ENCODE measurements at places on chromosomes 4 and X.

DNA sequence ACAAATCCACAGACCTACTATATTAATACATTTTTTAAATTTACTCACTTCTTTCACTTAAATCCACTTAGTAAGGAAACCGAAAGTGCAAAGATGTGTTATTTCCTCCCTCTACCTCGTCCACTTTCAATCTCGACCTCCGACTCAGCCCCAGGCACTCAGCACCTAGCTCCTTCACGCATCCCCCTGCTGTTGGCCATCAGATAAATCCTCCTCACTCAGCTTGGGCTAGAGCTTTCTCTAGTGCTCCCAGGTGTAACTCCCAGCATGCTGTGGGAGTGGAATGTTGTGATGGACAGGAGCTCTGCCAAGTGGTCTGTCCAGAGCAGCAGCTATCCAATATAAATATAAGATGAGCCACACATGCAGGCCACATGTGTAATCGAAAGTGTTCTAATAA lies 26.7 kb upstream of the TEC start:
- DNase-seq = no peak

GRCh38 chr4:113116414-113117357 lies 67.2 kb downstream of the ANK2 start:
- no peak for DNase-seq

GRCh38 chr4:123956204-123956603 lies 559.6 kb downstream of the SPRY1 start:
- no peak for DNase-seq

- no peak for DNase-seq
Observed at GRCh38 chr4:23369331-23369730, 520.5 kb downstream of the PPARGC1A start.

DNA sequence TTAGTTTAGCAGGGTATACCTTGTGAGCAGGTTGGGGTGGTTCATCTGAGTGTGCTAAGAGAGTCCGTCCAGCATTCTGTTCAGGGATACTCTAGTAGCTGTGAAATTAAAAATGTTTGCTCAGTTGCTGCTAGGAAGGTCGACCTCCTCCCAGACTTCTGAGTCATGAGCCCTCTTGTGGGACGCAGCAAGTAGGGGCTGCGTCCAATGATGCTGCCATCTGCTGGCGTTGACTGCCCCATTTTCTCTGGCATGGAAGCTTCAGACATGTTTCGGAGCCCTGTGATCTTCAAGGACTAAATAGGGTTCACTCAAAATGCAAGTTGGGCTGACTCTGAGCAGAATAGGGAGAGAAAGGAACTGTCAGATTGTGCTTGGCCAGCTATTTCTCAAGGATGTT lies 201.0 kb upstream of the ARSJ start:
- DNase-seq = no peak

- no peak for DNase-seq
Observed at GRCh38 chr4:169089004-169089403, 78.9 kb upstream of the CBR4 start.

GRCh38 chr4:1183985-1184773 lies 11.8 kb upstream of the SPON2 start:
- DNase-seq = no peak

DNA sequence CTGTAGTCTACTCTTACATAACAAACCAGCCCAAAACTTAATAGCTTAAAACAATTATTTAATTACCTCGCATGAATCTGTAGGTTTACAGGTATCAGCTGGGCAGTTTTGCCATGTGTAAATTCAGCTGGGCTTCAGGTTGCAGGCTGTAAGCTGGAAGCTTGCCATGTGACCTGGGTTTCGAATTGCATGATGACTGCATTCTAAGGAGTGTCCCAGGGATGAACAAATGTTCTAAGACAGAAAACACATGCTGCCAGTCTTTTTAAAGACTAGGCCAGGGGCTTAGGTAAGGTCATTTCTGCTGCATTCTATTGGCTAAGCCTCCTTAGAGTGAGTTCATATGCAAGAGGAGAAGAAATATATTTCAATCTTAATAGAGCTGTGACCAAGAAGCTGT lies 44.8 kb downstream of the GRIA2 start:
- DNase-seq = no peak

- no peak for DNase-seq
Observed at GRCh38 chrX:124026529-124026928, 65.0 kb downstream of the STAG2 start.

- DNase-seq = no peak
Observed at GRCh38 chr4:33658971-33659370, 2585.3 kb downstream of the ARAP2 start.

DNA sequence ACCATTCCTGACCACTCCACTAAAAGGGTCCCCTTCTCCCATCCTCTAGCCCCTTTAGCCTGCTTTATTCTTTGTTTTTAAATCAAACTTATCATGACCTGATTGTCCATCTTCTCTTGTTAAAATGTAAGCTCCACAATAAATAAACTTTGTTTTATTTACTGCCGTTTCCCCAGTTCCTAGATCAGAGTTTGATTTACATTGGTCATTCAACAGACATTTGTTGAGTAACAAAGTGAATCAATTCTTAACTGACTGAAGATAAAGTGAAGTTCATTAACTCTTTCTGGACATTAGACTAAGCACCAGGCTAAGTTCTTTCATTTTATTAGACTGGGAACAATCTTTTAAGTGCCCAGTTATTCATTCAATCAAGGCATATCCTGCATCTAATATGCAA lies 263.2 kb upstream of the FTHL17 start:
- no peak for DNase-seq

GRCh38 chr4:169340834-169341233 lies 70.1 kb upstream of the SH3RF1 start:
- DNase-seq = no peak

DNA sequence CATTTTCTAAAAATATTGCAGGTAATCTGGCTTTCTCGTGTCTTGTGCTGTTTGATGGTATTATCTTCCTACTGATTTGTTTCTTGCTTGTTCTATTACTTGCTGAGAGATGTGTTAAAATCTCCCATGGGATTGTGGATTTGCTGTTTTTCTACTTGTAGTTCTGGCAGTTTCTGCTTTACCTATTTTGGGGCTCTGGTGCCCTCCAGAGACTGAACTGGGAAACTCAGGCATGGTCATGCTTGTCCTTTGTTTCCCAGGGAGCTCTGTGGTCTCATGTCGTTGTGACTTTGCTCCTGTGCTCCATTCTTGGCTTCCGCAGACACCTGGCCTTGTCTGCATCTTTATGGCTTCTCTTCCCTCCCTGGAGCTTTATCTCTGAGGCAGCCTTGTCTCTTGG lies 39.5 kb downstream of the NSD2 start:
- no peak for DNase-seq

- DNase-seq = no peak
Observed at GRCh38 chrX:48468247-48468671, 1.8 kb downstream of the SLC38A5 start.

DNA sequence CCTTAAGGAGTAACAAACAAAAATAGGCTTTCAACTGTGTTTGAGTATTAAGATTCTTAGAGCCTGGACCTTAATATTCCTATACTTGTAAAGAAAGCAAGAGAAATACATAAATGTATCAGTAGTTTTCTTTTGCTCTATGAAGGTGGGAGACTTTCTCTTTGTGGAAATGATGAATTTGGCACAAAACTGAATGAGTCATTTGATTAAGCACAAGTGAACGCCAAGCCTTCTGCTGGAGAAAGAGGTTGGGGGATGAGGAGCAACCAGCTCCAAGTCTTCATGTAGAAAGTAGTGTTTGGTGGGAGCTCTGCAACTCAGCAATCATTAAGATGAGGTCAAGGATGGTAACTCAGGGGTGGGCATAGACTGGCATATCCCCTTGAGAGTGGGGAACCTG lies 49.6 kb downstream of the MEPE start:
- no peak for DNase-seq

GRCh38 chr4:183285886-183286285 lies 34.2 kb downstream of the CLDN22 start:
- no peak for DNase-seq

DNA sequence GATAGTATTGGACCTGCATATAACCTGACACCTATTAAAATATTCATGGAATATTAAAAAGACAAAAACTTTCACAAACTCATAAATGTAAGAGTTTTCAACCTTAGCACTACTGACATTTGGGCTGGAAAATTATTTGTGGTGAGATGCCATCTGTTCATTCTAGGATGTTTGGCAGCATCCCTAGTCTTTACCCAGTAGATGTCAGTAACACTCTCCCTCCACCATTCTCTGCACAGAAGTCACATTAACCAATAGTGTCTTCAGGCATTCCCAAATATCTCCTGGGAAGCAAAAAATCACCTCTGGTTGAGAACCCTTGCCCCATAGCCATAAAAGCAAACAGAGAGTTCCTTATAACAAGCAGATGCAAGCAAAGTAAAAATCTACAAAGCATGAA lies 41.4 kb upstream of the NDST4 start:
- no peak for DNase-seq

- DNase-seq = no peak
Observed at GRCh38 chr4:147794787-147795413, 63.0 kb downstream of the ARHGAP10 start.

DNA sequence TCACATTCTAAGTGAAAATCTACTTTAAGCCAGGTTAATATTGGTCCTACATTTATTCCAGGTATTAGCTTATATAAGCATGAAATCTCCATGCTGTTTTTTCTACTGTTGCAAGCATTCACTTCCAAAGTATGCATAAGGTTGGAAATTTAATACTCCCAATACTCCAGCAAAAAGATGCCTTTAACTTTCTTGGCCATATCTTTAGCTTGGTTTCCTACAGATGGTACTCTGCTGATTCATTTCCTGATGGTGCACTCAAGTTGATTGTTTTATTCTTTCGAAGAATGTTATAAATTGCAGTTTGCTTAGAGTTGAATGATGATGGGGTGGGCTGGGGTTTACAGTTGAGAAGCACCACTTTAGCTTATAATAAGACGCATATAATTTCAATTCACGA lies 330.2 kb downstream of the PTTG2 start:
- DNase-seq = no peak

DNA sequence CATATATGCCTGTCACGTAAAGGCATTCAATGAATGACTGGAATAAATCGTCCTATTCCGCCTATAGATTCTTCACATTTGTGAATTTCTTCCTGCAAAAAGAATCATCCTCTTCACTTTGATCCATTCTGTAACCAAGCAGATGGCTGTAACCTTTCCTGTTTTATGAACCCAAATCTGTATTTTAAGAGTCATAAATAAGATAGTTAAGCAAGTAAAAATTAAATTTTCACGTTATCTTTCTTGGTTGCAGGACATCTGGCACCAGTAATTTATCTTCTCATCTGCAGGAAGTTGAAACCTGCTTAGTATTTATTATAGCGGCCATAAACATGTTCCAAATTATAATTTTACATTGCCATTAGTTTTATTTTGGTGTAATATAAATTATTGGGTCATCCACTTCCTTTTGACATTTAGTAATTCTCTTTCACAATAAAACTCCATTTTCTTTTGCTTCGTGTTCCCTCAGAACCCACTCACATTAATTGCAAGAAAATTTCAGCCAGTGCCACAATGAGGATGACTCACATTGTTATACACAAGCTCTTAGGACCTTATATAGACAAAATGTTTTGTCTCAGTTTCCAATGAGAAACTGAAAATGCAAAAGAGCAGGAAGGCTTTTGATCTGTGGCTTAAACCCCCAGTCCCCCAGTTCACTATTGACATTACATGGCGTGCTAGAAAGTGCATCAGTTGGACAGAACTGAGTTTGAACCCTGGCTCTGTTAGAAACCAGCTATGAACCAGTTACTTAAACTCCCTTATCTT lies 51.1 kb downstream of the TMEM156 start:
- DNase-seq = no peak

- DNase-seq = no peak
Observed at GRCh38 chr4:167555338-167556022, 321.2 kb upstream of the SPOCK3 start.

DNA sequence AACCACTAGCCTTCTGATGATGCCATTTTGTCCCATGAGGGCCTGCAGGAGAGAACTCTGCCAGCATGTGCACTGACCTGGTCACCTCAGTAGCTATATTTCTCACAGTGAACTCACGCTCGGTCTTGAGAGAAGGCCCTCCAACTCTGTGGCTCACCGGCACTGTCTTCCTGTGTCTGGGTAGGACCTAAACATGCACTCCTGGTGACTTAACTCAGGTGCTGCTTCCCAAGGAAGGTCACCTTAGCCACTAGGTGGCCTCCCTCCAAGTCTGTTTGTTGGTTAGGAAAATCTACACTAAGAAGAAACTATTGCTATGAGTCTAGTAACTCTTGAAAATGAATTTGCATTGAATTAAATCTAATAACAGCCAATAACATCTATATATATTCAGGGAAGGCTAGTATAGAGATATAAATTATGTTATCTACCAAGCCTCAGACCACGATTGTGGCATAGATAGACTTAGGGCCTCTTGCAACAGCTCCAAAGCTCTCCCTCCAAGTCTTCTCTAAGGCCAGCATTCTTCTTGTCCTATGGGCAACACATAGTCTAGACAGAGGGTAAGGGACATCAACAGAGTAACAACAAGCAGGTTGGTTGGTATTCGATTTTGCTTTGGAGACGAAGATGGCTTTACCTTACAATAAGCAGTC lies 24.7 kb downstream of the TLR10 start:
- no peak for DNase-seq

- no peak for DNase-seq
Observed at GRCh38 chr4:173500841-173501591, 29.0 kb downstream of the HAND2 start.

DNA sequence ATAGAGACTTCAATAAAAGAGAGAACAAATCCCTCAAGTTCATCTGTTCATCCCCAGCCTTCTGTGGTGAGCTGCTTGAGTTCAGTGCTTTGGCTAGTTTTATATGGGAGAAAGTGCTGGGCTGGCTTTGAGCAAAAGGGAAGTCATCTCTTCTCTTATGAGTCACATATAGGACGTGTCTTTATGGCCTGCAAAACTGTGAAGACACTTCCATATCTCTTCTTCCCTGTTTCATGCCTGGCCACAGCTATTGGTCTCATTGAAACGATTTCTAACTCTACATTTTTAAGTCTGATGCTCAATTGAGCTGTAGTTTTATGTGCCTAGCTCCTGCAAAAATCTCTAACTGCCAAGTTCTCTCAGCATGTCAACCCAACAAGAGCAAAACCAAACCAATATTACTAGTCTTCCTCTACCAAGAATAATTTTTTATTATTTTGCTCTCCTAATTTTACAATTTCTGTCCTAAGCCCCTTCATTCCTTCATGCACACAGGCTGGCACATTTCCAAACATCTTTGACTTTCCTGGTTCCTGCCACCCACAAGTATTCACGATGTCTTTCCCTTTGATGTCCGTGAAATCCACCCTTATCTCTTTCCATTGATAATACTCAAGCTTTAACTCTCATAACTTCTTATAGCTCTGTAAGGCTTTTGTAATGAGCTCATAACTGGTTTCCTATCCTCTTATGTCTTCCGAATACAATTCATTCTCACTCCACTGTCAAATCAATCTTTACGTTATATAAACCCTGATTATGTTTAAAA lies 165.3 kb downstream of the BTC start:
- DNase-seq = no peak
